ENCODE measurements at places on chromosomes 3 and 15.

DNA sequence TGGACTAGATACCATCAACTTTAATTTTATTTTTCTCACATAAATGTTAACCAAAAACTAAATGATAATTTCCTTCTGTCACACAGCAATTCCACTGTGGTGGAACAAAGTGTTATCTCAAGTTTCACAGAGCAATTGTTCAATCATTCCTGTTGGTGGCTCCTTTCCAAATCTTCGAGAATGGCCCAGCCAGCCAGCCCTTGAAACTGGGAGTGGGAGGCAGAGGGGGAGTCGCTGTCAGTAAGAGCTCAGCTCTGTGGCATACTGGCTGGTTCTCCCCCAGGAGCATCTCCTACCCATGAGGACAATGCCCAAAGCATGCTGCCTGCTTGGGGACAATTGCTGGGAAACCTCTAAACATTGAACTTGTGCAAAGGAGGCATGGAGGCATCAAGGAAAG lies 47.7 kb downstream of the MECOM start:
- DNase-seq = no peak

DNA sequence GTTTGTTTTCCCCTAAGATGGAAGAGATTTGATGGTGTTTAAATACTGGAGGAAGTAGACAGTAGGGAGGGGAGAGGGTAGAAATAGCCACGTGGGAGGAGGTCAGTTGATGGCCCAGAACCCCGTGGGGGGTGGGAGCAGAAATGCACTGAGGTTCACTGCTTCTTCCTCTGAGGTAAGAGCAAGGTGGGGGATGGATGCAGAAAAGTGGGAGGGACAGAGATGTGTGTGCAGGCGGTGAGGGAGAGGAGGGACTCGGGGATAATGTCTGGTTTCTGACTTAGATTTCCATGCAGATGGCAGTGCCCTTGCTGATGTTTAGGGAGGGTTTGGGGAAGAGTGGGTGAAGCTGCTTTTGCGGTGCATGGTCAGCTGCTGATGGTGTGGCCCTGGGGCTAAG lies 102.9 kb downstream of the ARNT2 start:
- no peak for DNase-seq

GRCh38 chr3:179450901-179451264 lies 387 bp downstream of the GNB4 start:
- no peak for DNase-seq

GRCh38 chr3:126407412-126408044 lies 12.8 kb downstream of the CFAP100 start:
- no peak for DNase-seq

DNA sequence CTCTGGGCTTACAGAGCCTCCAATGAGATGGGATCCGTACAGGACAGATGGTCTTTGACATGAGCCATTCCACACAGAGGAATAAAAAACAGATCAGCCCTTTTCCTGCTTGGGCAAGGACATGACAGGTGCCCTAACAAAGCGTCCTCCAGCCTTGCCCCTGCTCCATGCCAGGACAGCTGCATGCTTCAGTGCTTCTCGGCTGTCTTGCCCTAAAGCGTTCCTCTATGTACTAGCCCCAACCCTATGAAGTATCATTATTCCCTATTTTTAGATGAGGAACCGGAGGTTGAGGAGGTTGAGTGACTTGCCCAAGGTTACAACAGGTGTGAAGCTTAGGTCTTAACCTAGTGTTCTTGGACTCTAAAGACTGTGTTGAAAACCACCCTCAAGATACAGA lies 10.5 kb downstream of the POMGNT2 start:
- DNase-seq = no peak
